Omental fat pad (tissue), 4 donors: ENCODE measurements at places on chromosomes 3 and 15. TPM values are rescaled to one million over a fixed set of nuclear protein-coding genes. Genes with fewer than 3 reads are reported as not detected.

CD86 gene
- total RNA-seq, result 21.6 TPM

CALML4 gene
- 10.3 TPM for total RNA-seq

POLQ gene
- total RNA-seq, result 0.32 TPM

ABHD17C gene
- total RNA-seq, result 1.1 TPM

ACKR2 gene
- total RNA-seq, result 12.4 TPM

RHOV gene
- not detected for total RNA-seq

IL17RE gene
- total RNA-seq, result 11.8 TPM

GOLGA8Q gene
- 0.72 TPM for total RNA-seq

DNAH12 gene
- 0.31 TPM for total RNA-seq

SAMMSON gene
- not detected for total RNA-seq

STRA6 gene
- total RNA-seq, result not detected

STRIT1 gene
- not detected for total RNA-seq

RAD51 gene
- 0.84 TPM for total RNA-seq

TUSC7 gene
- not detected for total RNA-seq

ANKRD63 gene
- not detected for total RNA-seq

ZNF662 gene
- 4.8 TPM for total RNA-seq

EDC3 gene
- 15.1 TPM for total RNA-seq

TTLL13 gene
- total RNA-seq, result not detected

CFAP100 gene
- not detected for total RNA-seq

SI gene
- total RNA-seq, result not detected

TTC14 gene
- total RNA-seq, result 52.2 TPM

CADM2 gene
- total RNA-seq, result 34.7 TPM

PIERCE2 gene
- total RNA-seq, result 2.2 TPM

MEGF11 gene
- total RNA-seq, result not detected

PARP9 gene
- total RNA-seq, result 84.0 TPM

ENTPD3 gene
- 0.84 TPM for total RNA-seq

SLC28A2 gene
- total RNA-seq, result not detected

DNAJB11 gene
- 45.4 TPM for total RNA-seq

PPP1R14D gene
- total RNA-seq, result not detected

PPM1L gene
- 21.9 TPM for total RNA-seq

KY gene
- not detected for total RNA-seq

RPL32 gene
- 907 TPM for total RNA-seq

SLC38A3 gene
- 0.84 TPM for total RNA-seq

CAPN3 gene
- total RNA-seq, result 11.5 TPM

ZNF80 gene
- 0.19 TPM for total RNA-seq

WWTR1 gene
- total RNA-seq, result 57.4 TPM

SH3GL3 gene
- total RNA-seq, result 1.0 TPM

ANKRD34C gene
- not detected for total RNA-seq

SCN11A gene
- total RNA-seq, result 0.63 TPM

GHSR gene
- total RNA-seq, result not detected

CTXND1 gene
- not detected for total RNA-seq

PIGZ gene
- 8.5 TPM for total RNA-seq

SRGAP3 gene
- 5.3 TPM for total RNA-seq

IL5RA gene
- total RNA-seq, result 0.36 TPM

ARHGAP11A gene
- 6.7 TPM for total RNA-seq

CCK gene
- total RNA-seq, result not detected
